Large intestine (tissue), 12 donors: ENCODE measurements at places on chromosomes 7 and 10. TPM values are rescaled to one million over a fixed set of nuclear protein-coding genes. Genes with fewer than 3 reads are reported as not detected.
A peak's percentile ranks its signal among the peaks of the same experiment; 100 is the strongest.

GRCh38 chr10:98295907-98296306 lies 27.9 kb upstream of the LOXL4 start:
- H3K27ac ChIP-seq = no peak overlapping the region
- no peaks in the 10 kb centered on the region for H3K36me3 ChIP-seq
- no peaks in the 10 kb centered on the region for H3K4me1 ChIP-seq
- peaks cover 22% of the 10 kb centered on the region for H3K27me3 ChIP-seq

The C10orf62 gene
- 0.09 TPM for polyA plus RNA-seq

DNA sequence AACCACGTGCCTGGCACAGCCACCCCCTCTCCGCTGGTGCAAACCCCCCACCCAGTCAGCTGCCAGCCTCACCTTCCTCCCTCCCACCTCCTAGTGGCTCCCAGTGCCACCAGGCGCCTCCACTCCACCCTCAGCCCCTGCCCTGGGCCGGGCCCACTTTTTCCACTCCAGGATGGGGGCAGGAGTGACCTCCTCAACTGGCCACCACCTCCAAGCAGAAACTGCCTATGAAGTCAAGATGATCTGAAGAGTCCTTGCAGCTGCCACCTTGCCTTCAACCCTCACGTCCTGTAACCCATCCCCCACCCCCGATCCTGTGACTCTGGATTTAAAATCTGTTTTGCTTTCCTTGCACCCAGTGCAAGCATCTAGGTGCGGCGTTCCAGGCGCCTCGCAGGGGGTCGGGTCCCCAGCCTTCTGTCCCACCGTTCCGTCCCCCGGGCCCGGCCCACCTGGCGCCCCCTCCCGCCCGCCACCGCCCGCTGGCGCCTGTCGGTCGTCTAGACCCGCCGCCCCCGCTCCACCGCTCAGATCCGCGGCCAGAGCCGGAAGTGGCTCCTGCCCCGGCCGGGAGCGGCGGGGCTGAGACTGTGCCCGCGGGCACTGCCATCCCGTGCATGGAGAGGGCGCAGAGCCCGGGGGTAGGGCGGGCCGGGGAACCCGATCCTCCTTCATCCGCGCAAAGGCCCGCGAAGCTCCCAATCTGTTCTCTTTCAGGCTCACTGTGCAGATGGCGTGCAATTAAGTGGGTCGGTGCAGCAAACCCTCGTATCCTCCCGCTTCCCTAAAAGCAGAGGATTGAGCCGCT lies 51.2 kb upstream of the GTF2I start:
- H3K4me1 ChIP-seq = peaks cover 11% of the 10 kb centered on the region
- H3K36me3 ChIP-seq = peaks cover 6% of the 10 kb centered on the region
- H3K27ac ChIP-seq = peak overlapping the region; percentile 46
- H3K27me3 ChIP-seq = no peaks in the 10 kb centered on the region

DNA sequence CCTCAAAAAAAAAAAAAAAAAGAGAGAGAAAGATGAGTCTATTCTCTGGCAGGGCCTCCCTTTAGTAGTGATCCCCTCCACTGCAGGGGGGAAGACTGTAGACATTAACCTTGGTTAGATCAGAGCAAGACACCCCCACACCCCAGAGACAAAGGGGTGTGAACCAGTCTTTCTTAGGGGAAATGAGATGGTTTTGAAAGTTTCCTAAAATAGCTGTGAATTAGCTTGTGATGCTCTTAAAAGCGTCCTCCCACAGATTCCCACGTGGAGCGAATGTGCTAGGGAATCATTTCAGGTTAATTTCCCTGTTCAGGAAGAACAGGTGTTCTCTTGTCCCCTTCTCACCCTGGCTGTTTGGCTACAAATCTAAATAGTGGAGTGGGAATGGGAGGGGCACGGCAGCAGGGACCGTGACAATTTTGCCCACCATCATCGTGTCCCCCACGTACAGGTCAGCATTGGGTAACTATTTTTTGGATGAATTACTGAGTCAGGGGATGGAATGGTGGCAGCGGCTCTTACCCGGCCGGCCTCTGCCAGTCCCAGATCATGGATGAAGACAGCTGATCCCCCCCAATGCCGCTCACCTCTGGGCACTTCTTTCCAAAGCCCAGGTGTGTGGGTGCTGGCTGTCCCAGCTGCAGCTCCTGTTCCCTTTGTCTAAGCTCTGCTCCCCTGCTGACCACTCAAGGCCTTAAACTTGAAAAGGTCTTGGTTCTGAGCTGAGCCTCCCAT lies 152.9 kb downstream of the CCDC3 start:
- H3K27ac ChIP-seq = no peak overlapping the region
- H3K27me3 ChIP-seq = peaks cover 2% of the 10 kb centered on the region
- DNase-seq = no peak
- no peak overlapping the region for H3K4me3 ChIP-seq

The AOC1 gene
- polyA plus RNA-seq = 206 TPM

The PRLHR gene
- 1.1 TPM for polyA plus RNA-seq

- H3K27me3 ChIP-seq = no peaks in the 10 kb centered on the region
- no peak for DNase-seq
- no peak overlapping the region for H3K27ac ChIP-seq
- no peak overlapping the region for H3K4me3 ChIP-seq
Observed at GRCh38 chr7:108406222-108406890, 49.9 kb downstream of the NRCAM start.
